H7 (cell line): ENCODE measurements at places on chromosomes 12 and 14.
A peak's percentile ranks its signal among the peaks of the same experiment; 100 is the strongest.

- DNase-seq = no peak
Observed at GRCh38 chr14:68603533-68604360, 189.1 kb downstream of the ZFP36L1 start.

GRCh38 chr14:95497561-95498011, 18.9 kb downstream of the SYNE3 start:
- no peak for DNase-seq

GRCh38 chr12:75080582-75080981, 129.1 kb downstream of the KCNC2 start:
- DNase-seq = no peak

DNA sequence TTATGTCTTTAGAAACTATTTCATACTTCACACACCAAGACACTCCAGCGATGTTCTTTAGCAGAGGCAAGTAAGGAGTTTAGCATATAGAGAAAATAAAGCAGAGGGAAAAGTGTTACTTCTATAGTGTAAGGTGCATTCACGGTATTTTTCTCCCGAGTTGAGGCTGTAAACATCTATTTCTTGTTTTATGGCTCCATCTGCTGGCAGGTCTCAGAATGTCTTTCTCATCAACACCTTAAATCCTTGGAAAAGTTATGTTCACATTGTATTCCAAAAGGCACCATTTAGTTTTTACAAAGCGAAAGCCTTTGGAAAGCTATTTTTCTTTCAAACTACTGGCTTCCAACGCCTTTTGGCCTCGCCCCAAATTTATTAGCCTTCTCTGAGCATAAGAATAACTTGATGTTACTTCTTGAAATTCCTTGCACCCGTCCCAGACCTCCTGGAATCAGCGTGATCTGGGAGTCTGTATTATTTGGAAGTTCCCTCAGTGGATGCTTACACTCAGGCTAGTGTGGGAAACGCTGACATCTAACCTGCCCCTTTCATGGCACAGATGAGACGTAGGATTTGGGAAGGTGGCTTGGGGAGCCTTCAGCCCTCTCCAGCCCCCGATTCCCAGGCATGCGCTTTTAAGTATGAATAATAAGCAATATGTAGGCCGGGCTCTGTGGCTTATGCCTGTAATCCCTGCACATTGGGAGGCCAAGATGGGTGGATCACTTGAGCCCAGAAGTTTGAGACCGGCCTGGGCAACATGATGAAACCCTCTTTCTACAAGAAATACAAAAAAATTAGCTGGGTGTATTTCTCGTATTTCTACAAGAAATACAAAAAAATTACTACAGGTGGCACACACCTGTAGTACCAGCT, 1.9 kb upstream of the PIWIL1 start:
- peak; percentile 73 for DNase-seq

- DNase-seq = no peak
Observed at GRCh38 chr14:75335571-75335970, 56.9 kb downstream of the FOS start.

- no peak for DNase-seq
Observed at GRCh38 chr14:99964979-99965378, 100.2 kb upstream of the EVL start.

DNA sequence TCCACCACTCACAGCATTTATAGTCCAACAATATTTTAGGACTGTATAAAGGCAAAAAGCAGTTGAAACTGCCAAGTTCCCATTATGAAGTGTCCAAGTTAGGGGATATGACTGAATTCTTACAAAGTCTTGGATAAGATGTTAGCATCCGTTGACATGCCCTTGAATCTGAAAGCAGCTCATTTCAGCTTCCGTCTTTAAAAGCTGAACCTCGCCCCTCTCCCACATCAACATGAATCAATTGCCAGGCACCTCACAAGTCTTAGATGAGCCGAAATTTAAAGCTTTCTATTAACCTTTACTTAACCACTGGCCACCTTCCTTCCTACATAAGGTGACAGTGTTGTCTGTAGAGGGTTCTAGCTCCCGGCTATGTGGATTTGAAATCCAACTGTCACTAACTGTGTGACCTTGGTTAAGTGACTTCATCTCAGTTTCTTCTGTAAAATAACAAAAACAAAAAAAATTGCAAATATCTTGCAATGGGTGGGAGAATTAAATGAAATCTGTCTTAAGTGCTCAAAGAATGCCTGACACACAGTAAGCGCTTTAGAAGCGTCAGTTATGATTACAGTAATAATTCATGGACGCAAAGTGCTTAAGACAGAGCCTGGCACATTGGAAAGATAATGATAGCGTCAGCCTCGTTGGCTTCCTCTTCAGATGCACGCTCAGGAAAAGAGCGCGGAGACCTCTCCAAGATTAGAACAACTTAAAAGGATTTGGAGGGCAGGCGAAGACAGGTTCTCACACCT, 1.2 kb downstream of the PPP1CC start:
- DNase-seq = no peak

DNA sequence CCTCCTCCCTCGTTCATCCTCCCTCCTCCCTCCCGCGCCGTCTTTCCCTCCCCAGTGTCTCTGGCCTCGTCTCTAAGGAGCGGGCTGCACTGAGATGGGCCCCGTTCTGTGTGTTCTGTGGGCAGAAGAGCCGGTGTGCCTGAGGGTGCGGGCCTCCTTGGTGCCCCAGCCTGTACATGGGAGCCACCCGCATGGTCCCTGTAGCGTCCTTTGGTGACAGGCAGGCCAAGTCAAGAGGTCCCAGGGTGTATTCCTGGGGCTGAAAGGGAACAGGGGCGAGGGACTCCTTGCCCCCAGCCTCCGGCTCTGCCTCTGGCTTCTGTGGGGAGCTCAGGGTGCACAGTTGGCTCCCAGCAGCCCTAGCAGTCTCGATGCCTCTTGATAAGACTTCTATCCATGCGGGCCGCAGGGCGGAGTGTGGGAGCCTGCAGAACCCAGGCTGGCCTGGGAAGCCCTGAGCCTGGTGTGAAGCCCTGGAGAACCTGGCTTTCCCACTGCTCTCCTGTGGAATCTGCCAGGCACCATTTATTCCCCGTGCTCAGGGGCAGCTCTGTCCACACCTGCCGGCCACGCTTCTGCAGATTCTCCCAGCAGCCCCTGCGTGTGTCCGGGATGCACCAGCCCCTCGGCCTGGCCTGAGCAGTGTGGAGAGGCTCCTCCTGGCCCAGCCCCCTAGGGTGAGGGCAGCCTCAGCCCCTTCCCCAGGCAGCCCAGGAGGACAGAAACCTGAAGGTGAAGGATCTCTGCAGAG, 181.3 kb downstream of the KIF26A start:
- peak; percentile 51 for DNase-seq

- DNase-seq = no peak
Observed at GRCh38 chr12:66392266-66392915, 90.1 kb downstream of the HELB start.

DNA sequence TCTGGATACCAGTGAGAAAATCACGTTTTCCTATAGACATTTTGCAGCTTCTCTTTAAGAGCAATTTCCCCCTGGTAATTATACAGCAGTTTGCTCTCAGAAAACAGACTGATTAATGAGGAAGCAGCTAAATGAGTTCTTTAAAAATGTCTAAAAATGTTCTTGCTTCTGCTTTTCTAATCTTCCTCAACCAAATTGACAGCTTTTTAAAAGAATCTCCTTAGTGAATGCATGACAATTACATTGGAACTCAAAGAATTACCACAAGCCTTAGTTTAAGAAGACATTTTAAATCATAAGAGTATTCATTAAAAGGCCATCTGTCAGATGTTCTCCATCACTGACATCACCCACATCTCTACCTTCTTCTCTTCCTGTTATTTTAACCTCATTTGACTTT, 135.8 kb upstream of the PLXNC1 start:
- DNase-seq = no peak

DNA sequence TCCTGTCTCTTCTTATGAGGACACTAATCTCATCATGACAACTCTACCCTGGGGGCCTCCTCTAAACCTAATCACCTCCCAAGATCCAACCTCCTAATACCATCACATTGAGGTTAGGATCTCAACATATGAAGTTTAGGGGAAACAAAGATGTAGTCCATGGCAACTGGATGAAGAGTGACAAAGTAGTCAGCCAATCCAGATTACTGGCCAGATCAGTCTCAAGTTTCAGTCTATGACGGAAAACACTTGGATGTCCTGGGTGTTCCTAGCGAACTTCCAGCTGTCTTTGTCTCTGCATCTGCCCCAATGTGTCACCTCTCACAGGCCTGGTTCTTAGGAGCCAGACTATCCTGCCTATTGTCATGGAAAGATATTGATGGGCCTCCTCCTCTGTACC, 630.8 kb downstream of the AACS start:
- no peak for DNase-seq

DNA sequence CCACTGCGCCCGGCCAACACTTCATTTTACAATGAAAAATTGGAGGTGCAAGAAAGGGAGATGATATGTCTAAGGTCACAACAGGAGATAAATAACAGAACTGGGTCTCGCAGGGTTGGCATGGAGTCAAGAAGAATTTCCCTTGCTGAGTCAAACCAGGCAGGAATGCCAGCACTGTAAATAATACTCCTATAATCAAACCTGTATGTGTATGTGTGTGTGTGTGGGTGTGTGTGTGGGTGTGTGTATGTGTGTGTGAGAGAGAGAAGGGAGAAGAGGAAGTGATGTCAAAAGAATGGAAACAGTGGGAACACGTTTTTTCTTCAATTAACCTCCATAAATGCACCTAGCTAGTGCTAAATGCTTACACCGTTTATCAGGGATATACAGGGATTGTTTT, 70.4 kb downstream of the TMEM116 start:
- no peak for DNase-seq

GRCh38 chr14:103408491-103409155, 23.4 kb downstream of the MARK3 start:
- DNase-seq = no peak

- no peak for DNase-seq
Observed at GRCh38 chr12:63805704-63806672, 26.3 kb downstream of the RXYLT1 start.

DNA sequence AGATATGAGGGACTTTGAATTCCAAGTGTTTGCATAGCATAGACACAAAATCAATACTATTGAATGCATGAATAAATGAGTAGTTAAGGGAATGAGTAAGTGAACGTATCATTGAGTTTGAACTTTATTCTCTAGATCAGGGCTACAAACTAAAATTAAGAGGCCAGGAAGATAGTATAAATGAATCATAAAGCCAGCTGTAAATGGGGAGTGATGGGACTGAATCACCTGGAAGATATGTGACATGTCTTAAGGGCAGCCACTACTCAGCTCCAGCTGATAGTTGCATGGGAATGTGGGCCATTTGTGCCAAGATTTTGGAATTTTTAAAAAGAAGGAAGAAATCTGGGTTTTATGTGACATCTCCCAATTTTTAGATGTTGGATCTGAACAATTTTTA, 229.9 kb downstream of the AKAP6 start:
- no peak for DNase-seq

GRCh38 chr12:125983784-125984500, 918.7 kb downstream of the AACS start:
- DNase-seq = peak; percentile 85

DNA sequence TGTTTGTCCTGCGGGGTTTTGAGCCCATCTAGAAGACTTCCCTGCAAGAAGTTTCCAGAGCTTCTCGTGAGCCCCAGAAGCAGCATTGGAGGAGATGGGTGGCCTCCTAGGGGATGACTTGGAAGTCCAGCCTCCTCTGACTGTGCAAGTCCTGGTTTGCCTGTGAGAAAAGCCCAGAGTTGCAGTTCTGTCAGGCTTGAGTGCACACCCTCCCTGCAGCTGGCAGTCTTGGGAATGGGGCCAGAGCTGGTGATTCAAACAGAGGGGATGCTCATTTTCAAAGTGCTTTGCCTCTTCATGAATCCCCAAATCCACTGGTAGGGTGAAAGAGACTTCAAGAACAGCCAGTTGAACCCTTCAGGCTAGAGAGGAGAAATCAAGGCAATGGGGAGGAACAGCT, 3.9 kb upstream of the PPP1R1A start:
- DNase-seq = no peak

- no peak for DNase-seq
Observed at GRCh38 chr12:110627500-110628195, 13.7 kb downstream of the TCTN1 start.

GRCh38 chr12:111420494-111420893, 14.8 kb downstream of the SH2B3 start:
- DNase-seq = no peak

- peak; percentile 39 for DNase-seq
Observed at GRCh38 chr14:65846196-65846868, 433.8 kb downstream of the FUT8 start.

DNA sequence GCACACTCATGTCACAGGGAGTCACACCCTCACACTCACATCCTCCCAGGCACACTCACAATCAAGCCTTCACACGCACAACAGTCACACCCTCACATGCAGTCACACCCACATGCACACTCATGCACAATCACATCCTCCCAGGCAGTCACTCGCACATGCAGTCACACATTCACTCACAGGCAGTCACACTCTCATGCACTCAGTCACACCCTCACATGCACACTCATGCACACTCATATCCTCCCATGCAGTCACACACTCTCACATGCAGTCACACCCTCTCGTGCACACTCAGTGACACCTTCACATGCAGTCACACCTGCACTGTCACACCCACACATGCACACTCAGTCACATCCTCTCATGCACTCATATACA, 12.3 kb downstream of the TMEM179 start:
- no peak for DNase-seq

DNA sequence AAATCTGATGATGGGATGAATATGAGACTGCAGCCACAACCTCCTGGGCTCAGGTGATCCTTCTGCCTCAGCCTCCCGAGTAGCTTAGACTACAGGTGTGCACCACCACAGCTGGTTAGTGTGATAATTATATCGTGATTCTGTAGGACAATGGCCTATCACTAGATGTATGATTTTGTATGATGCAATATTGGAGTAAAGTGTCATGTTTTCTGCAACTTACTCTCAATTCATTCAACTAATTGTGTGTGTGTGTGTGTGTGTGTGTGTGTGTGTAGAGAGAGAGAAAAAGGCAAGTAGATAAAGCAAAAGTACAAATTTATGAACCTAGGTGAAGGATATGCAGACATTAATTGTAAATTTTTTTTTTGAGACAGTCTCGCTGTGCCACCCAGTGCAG, 10.7 kb downstream of the RAD52 start:
- no peak for DNase-seq

GRCh38 chr14:89243741-89244140, 173.3 kb downstream of the FOXN3 start:
- DNase-seq = no peak
